ENCODE measurements at places on chromosomes 16 and 17. TPM values are rescaled to one million over a fixed set of nuclear protein-coding genes. Genes with fewer than 3 reads are reported as not detected.

Gene KRT12
- polyA plus RNA-seq, result not detected

Gene KRTAP9-2
- polyA plus RNA-seq, result not detected

Gene ZPBP2
- not detected for polyA plus RNA-seq

Gene QPRT
- polyA plus RNA-seq, result 1.3 TPM

Gene CCL4
- not detected for polyA plus RNA-seq

Gene NMRAL1
- polyA plus RNA-seq, result 13.5 TPM

Gene RNF112
- polyA plus RNA-seq, result 12.7 TPM

Gene PRSS22
- polyA plus RNA-seq, result 3.8 TPM

Gene KRTAP9-8
- not detected for polyA plus RNA-seq

Gene TEKT5
- polyA plus RNA-seq, result not detected

Gene GDPD3
- not detected for polyA plus RNA-seq

Gene SCGB1C2
- polyA plus RNA-seq, result not detected

Gene CEP131
- polyA plus RNA-seq, result 0.36 TPM

Gene CFAP119
- 6.6 TPM for polyA plus RNA-seq

Gene ENPP7
- polyA plus RNA-seq, result not detected

Gene GJD3
- polyA plus RNA-seq, result not detected

Gene KRT36
- polyA plus RNA-seq, result not detected

Gene SMYD4
- 3.3 TPM for polyA plus RNA-seq

Gene MYH2
- not detected for polyA plus RNA-seq

Gene CLEC3A
- not detected for polyA plus RNA-seq

Gene ACE
- polyA plus RNA-seq, result not detected

Gene PPL
- 1.9 TPM for polyA plus RNA-seq

Gene HMOX2
- polyA plus RNA-seq, result 149 TPM

Gene KRTAP3-1
- not detected for polyA plus RNA-seq

Measured in Purkinje cell (primary cell).